Subcutaneous adipose tissue (tissue), 4 donors: ENCODE measurements at places on chromosomes 12 and 14. TPM values are rescaled to one million over a fixed set of nuclear protein-coding genes. Genes with fewer than 3 reads are reported as not detected.

Gene TSPAN9
- total RNA-seq: 10.1 TPM

Gene TEX22
- total RNA-seq: not detected

Gene OR6C2
- not detected for total RNA-seq

Gene SYNE3
- 82.8 TPM for total RNA-seq

Gene SLC4A8
- 1.1 TPM for total RNA-seq

Gene GPATCH2L
- total RNA-seq: 47.1 TPM

Gene SLCO1C1
- 0.22 TPM for total RNA-seq

Gene RAD9B
- total RNA-seq: 0.82 TPM

Gene TXNDC16
- 10.4 TPM for total RNA-seq

Gene OAS2
- total RNA-seq: 9.5 TPM

Gene LTBP2
- total RNA-seq: 61.0 TPM

Gene KLRC2
- not detected for total RNA-seq

Gene TMBIM4
- 207 TPM for total RNA-seq

Gene CFAP251
- 8.6 TPM for total RNA-seq

Gene TMEM179
- not detected for total RNA-seq

Gene PTCSC3
- total RNA-seq: not detected

Gene C12orf60
- total RNA-seq: 1.5 TPM
